Cerebellum (tissue), 4 donors: ENCODE measurements at places on chromosomes 3 and 15. TPM values are rescaled to one million over a fixed set of nuclear protein-coding genes. Genes with fewer than 3 reads are reported as not detected.

DNA sequence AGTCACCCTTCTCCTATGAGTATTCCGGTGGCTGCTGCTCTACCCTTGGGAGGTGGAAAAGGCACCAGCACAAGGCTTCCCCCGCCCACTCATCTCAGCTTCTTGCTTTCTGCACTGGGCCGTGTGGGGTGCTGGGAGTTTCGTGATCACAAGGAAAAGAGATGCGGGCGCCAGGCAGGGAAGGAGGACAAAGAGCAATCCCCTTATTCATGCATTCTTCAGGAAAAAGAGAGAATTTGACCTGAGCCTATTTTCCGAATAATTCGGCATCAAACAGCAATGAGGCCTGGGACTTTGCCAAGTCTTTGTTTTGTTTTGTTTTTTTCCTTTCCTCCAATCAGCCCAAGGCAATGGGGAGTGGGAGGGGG lies 102.2 kb upstream of the LPP start:
- DNase-seq, result peak; percentile 19

GRCh38 chr3:63617391-63617790 lies 35.1 kb upstream of the SNTN start:
- DNase-seq, result no peak

GRCh38 chr3:138186803-138187295 lies 252 bp upstream of the ARMC8 start:
- peak; percentile 94 for DNase-seq

DNA sequence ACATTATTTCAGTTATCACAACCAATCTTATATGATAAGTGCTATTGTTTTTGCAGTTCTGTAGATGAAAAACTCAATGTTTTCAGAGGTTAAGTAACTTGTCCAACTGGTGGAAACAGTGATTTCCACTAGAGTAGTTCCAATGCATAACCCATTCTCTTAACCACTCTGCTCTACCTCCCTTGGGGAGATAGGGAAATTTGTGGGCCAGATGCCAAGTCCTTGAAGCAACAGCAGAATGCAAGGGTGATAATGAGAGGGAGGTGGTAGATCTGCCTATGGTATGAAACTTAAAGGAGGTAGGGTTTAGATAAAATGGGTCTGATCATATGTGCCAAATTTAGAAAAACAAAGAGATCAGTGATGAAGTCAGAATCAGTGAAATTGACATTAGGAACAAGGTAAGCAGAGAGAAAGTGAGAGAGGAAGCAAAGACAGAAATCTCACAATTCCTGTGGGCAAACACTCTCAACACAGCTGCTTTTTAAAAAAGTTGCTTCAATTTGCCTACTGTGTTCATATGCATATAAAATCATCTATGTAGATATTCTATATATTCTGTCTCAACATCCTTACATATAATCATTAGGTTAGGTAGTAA lies 50.5 kb upstream of the UBP1 start:
- DNase-seq, result no peak

GRCh38 chr3:24323272-24323671 lies 171.4 kb downstream of the THRB start:
- no peak for DNase-seq

- no peak for DNase-seq
Measured at GRCh38 chr15:86002444-86002843, 77.2 kb upstream of the AGBL1 start.

GRCh38 chr3:56747150-56747549 lies 54.6 kb downstream of the ARHGEF3 start:
- no peak for DNase-seq

Gene ZNF501
- total RNA-seq, result 20.3 TPM
